ENCODE measurements at places on chromosomes 13 and 19. TPM values are rescaled to one million over a fixed set of nuclear protein-coding genes. Genes with fewer than 3 reads are reported as not detected.

DNA sequence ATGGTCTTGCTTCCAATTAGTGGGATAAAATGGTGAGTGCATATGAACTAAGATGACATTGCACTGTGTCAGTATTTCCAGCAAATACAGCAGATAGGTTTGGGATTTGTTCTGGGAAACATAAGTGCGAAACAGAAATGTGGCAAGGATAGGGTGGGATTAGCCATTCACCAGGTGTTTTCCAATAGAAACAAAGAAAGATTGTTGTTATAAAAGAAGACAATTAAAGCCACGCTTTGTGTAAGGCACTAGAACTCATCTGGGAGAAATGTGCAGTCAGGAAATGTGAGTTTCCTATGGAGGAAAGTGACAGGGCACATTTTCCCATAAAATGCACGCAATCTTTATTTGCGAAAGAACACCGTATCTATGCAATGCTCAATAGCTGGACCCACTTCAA lies 1547.8 kb downstream of the EFNB2 start:
- DNase-seq, result no peak

The SKA3 gene
- total RNA-seq, result 34.5 TPM

DNA sequence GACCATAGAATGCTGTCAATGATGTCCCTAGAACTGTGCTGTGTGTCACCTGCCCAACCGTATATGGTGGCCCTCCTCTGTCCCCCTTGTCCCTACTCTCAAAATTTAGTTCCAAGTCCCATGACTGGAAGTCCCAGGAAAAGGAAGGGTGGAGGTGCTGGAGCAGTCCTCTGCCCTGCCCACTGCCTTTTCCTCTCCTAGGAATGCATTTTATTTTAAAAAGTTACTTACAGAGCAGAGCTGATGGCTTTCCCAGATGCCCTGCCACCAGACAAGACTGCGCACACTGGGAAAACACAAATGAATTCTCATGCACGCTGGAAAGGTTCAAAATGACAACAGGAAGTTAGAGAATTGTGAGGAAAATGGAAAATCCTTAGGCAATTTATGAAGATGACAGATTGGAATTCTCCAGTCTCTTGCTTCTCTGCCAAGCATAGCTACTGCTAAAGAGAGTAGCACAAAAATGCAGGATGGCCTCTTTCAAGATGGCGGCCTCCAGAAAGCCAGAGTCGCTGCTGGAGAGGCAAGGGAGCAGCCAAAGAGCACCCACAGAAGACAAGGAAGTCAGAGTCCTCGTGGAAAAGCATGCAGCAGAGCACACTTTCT lies 117.1 kb upstream of the TSC22D1 start:
- DNase-seq, result no peak

The PCSK4 gene
- total RNA-seq, result 0.10 TPM

The CLN5 gene
- total RNA-seq, result 18.4 TPM

The EXOC3L2 gene
- total RNA-seq, result 0.84 TPM

The MCEMP1 gene
- not detected for total RNA-seq

GRCh38 chr13:96768524-96768923 lies 225.8 kb downstream of the OXGR1 start:
- DNase-seq, result no peak

DNA sequence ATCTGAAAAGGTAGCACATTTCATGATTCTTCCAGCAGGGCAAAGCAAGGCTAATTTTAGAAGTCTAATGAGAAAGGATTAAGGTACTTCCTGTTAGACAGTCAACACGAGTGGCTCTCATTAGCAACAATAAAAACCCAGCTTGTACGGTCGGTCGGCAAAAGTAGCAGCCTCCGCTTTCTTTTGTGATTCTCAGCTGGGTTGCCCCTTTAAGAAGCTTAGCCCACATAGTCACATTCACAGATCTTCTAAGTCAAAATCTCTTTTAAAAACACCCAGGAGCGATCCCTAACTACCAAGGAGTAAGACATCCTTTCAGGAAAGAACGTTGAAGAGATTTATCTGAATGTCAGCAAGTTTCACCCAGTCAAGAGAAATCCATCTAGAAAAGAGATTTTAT lies 684.8 kb downstream of the DIAPH3 start:
- DNase-seq, result no peak

The KLF2 gene
- 15.6 TPM for total RNA-seq

GRCh38 chr19:19372656-19373416 lies 32.6 kb upstream of the GATAD2A start:
- peak; percentile 77 for DNase-seq

DNA sequence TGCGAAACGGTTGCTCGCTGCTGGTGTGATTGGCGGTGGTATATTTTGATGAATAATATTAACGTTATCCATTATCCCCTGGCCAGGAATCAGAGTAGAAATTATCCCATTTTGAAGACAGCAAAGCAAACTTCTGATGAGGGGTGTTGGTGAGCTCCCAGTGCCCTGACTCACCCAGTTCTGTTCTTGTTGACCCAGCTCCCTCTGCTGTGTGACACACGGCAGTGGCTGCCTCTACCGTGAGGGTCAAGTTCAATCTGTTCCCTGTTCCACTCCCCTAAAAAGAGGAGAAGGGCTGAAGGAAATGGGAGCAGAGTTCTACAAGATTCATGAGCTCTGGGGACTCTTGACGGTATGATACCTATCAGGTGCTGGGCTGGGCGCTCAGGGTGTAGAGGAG lies 2.0 kb downstream of the CAMSAP3 start:
- DNase-seq, result no peak

The TINCR gene
- 0.10 TPM for total RNA-seq

The NANOS3 gene
- not detected for total RNA-seq

DNA sequence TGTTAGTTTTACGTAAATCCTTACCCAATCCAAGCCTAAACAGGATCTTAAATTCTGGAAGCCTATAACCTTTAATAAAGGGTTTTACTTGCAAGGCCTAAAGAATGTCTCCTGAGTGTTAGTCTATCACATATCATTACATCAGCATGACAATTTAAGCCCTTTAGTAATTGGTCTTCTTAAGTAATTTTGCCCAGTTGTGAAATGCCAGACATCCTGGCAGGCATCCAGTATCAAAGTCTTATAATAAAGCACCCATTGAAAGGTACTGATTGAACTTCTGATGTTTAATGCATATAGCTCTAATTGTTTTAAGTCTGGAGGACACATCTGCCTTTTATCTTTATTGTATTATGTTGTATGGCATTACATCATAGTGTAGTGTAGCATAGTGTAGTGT lies 1078.9 kb downstream of the SLITRK1 start:
- no peak for DNase-seq

All from HT1080 (cell line).